ENCODE measurements at places on chromosomes 6 and 20.
A peak's percentile ranks its signal among the peaks of the same experiment; 100 is the strongest.

DNA sequence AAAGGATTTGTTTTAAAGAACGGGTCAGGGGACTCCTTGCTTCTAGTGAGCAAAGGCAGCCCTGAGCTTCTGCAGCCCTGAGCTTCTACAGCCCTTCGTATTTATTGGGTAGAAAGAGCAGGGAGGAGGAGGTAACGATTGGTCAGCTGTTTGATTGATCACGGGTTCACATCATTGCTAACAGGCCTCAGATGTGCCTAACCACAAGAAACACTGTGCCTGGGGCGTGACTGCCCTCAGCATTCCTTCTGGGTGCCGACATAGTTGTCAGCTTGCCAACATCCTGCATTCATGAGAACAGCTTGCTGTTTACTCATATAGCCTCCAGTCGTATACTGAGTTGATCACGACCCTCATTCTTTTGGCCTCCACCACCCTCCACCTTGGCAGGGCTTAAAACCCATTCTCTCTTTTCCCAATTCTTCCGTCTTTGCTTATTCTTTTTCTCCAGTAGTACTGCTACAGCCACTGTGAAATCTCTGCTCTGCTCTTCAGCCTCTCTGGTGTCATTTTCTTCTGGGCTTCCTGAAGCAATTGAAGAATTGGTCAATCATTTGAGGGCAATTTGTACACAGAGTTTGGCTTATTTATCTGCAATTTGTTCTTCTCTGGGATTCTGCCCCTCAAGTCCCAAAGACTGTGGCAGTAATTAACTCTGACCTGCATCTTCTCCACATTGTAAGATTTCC is 25.4 kb upstream of the NOP56 start:
- DNase-seq, result no peak

DNA sequence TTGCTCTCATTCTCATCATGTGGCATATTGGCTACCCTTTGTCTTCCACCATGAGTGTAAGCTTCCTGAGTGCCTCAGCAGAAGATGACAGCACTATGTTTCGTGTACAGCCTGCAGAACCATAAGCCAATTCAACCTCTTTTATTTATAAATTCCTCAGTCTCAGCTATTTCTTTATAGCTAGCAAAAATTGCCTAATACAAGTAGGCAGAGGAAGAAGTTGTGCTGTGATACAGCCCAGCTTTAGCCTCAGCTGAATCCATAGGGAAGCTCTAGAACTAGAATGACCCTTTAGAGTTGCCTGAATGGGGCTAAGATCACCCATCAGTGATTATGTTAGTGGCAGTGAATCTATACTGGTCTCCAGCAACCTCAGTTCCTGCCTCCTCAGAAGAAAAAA is 19.0 kb upstream of the SERINC1 start:
- DNase-seq, result no peak

- no peak for DNase-seq
Measured at GRCh38 chr6:15952231-15953151, 176.4 kb upstream of the MYLIP start.

DNA sequence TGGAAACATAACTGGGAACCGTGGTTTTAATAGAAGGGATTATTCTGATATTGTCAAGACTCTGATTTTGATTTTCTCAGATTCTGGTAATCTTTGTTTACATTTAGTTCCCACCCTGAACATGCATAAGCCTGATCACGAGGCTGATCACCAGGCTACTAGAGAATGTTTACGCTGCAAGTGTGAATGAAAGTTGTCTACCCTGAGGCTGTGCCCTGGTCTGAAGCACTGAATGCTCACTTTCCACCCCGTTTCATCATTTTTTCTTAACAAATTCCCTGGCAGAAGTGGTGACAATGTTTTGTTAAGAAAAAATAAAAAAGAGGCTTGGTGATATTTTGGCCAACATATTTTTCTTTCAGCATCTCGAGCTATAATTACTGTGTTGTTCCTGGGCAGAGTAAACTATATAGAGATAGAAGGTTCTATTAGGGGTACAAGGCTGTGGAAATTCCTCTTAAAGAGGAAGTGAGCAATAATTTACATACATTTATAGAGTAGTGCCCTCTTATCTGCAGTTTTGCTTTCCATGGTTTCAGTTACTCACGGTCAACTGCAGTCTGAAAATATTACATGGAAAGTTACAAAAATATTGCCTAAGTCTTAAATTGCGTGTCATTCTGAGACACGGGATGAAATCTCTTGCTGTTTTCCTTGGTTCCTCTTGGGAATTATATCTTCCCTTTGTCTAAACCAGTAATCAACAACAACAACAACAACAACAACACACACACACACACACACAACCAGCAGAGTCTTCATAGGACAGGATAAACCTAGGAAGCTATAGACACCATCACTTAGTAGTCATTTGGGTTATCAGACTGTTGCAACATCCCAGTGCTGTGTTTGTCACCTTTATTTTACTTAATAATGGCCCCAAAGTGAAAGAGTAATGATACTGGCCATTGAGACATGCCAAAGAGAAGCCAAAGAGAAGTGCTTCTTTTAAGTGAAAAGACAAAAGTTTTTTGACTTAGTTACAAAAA is 566.6 kb upstream of the CITED2 start:
- no peak for DNase-seq

- no peak for DNase-seq
Measured at GRCh38 chr6:166627875-166628801, 1.1 kb upstream of the RPS6KA2 start.

- no peak for DNase-seq
Measured at GRCh38 chr6:30750379-30750668, 6.0 kb upstream of the IER3 start.

DNA sequence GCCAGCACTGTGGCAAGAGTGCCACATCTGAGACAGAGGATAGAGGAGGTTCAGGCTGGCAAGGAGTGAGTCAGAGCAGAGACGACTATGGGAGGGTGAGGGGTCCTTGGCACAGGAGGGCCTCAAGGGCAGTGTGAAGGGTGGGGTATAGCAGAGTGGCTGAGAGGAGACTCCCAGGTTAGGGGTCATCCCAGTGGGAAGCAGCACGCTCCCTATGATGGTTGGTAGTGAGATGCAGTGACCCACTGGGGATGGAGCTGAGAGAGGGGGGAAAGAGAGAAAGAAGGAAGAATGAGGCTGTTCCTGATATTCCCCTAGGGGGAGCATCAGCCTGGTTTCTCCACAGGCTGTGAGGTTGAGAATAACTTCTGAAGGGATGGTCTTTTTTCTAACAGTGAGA is 97.3 kb downstream of the INSM1 start:
- DNase-seq, result peak; percentile 6

GRCh38 chr6:170083236-170084051 is 207.4 kb downstream of the DLL1 start:
- no peak for DNase-seq
